ENCODE measurements at places on chromosomes 7 and 10.

- DNase-seq = no peak
These were observed 245.4 kb downstream of the AUTS2 start for GRCh38 chr7:69843653-69844052.

GRCh38 chr7:40760293-40760964 is 625.6 kb downstream of the SUGCT start:
- DNase-seq = no peak

- DNase-seq = no peak
These were observed 592.7 kb downstream of the PARD3 start for GRCh38 chr10:34222359-34222758.

GRCh38 chr10:6091630-6092029 is 2.8 kb downstream of the RBM17 start:
- DNase-seq = no peak

DNA sequence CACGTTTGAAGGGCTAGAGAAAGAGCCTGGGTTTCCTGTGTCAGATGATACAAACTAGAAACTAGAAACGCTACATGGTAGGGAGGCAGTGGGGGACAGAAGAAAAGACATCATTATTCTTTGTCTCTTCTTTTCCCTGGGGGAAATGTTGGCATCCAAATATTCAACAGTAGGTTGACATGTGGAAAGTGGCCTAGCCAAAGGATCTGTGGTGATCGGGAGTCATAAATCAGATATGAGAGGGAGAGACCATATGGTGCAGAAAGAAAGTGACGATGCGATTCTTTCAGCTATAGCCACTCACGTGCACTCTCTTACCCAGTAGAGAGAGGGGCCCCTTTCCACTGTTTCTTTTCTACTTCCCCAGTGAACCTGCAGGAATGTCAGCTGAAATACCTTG is 964.7 kb downstream of the LRMDA start:
- no peak for DNase-seq

- no peak for DNase-seq
These were observed 78.5 kb downstream of the CREB5 start for GRCh38 chr7:28490831-28491230.

GRCh38 chr7:47207956-47208355 is 374.0 kb downstream of the TNS3 start:
- DNase-seq = no peak

GRCh38 chr7:83101530-83101929 is 61.2 kb downstream of the PCLO start:
- DNase-seq = no peak

- no peak for DNase-seq
These were observed 113.7 kb downstream of the SFMBT2 start for GRCh38 chr10:7297094-7297493.

DNA sequence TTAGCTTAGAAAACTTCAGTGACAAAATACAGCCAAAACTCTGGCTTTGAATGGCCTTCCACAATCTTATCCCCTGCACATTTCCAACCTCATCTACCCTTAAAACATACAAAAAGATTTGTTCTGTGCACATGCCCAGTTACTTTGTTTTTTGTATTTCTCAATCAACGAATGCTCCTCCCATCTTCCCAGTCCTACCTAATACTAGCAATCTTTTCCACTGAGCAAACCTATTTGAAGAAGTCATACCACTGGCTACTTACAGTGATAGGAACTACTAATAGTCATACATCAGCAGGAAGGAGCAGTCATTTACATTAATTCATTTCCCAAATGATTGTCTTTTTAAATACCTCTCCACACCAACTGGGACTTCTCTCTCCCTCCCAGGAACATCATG is 2.5 kb downstream of the USP54 start:
- DNase-seq = no peak
